Stimulated activated CD4-positive, alpha-beta T cell treated with anti-CD3 and anti-CD28 coated beads, Interleukin-1b, Interleukin-23, amount 100 ng/mL, for 1 hour (primary cell): ENCODE measurements at places on chromosomes 11 and 22.

GRCh38 chr22:50522208-50522805 lies 3.1 kb downstream of the SCO2 start:
- DNase-seq, result no peak

DNA sequence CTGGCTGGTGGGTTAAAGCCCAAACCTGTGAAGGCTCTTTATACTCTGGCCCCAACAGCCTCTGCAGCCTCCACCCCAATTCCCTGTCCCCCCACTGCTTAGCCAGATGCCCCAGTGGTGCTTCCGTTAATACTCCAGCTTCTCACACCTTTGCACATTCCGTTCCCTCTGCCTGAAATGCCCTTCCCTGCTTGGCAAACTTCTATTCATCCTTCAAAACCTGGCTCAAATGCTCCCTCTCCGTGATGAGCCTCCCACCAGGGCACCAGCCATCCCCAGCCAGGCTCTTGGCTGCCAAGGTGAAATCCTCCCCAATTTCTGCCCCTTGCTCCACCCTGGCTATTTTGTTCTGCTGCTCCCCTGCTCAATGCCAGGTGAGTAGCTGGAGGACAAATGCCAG lies 12.5 kb upstream of the FADS3 start:
- DNase-seq, result no peak

GRCh38 chr11:114396916-114397315 lies 3.4 kb downstream of the C11orf71 start:
- no peak for DNase-seq

DNA sequence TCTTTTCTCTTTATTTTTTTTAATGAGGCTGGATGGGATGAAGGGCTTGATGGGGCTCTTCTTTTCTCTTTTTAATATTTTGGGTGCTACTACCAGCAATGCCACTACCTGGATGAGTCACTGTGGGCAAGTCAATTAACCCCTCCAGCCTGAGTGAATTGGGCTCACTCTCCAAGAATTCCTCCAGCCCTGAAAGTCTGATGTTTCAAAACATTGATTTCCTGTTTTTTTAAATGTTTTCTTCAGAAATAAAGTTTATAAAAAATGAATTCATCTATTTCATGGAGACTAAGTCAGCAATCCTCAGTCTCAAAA lies 812 bp upstream of the OR5A2 start:
- no peak for DNase-seq

GRCh38 chr22:17430412-17430811 lies 61.2 kb downstream of the CECR2 start:
- DNase-seq, result no peak

GRCh38 chr11:134911514-134912180 lies 499.6 kb upstream of the B3GAT1 start:
- DNase-seq, result no peak

DNA sequence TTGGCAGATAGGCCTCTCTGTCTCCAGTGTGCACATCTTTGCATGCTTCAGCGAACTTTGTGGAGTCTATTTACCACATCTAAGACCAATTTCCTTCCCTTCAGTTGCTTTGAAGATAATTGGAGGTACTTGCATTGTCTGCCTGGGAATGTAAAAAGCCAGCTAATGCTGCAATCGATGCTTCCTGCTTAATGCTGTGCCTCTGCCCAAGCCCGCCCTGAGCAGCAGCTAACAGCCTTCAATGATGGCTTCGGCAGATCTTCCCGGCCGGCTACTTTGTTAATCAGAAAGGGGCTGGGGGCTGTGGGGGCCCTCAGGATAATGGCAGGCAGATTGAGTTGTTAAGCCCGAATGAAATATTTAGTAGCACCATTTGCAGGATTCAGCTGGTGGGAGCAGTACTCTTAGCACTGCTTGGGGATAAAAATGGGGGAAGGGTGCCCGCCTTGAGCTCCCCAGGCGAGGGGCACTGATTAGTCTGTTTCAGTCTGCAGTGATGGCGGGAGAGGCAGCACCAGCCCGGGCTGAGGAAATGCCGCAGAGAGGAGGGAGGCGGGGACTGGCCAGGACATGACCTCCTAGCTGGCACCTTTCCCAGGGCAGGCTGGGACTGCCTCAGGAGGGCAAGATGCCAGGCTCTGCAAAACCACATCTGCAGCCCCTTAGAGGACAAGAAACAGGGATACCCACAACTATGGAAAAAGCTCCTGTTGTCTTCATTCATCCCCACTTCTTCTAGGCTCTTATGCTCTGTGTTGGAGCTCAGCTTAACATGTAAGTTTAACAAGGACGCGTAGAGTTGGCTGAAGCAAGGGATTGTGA lies 460.0 kb downstream of the BUD13 start:
- DNase-seq, result no peak

- DNase-seq, result no peak
Measured at GRCh38 chr11:110147962-110148709, 54.9 kb downstream of the ZC3H12C start.

- DNase-seq, result no peak
Measured at GRCh38 chr11:128497061-128497775, 90.1 kb downstream of the ETS1 start.

- no peak for DNase-seq
Measured at GRCh38 chr11:108538022-108538424, 39.8 kb upstream of the POGLUT3 start.

DNA sequence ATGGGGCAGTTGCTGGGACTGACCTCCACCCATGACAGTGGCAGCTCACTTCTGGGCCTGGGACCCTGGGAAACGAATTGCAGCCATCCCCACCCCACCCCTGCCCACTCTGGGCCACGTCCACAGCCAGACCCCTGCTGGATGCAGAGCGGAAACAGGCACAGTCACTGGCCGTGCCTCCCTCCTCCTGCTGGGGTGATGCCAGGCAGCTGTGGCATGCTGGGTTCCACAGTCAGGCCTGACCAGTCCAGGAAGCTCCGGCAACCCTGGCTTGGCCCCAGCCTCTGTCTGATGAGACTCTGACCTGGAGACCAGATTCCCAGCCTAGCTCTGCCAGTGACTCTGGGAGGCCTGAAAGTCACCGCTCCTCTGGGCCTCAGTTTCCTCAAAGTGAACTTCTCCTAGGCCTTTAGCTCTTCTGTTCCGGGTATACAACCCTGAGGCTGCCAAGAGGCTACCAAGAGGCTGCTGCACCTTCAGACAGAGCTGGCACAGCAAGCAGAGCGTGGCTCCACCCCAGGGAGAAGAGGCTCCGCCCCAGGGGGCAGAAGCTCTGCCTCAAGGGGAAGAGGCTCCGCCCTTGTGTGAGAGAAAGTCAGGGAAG lies 8.9 kb downstream of the SULT4A1 start:
- DNase-seq, result no peak

DNA sequence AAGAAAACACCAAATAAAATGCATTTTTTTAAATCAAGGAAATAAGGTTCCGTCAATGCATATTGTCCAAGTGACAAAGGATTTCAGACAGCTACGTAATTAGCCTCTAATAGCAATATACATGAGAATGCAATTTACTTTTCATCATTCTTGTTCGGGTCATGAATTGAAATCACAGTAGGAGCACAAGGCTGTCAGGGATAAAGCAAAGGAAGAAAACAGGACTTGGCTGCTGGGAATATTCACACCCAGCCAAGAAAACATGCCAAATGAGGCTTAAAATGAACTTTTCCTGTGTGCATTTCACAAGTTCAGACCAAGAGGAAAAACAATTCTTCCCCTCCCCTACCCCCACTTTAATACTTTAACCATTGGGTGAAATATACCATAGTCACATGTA lies 188.6 kb downstream of the CWF19L2 start:
- no peak for DNase-seq
